ENCODE measurements at places on chromosomes 1 and 21. TPM values are rescaled to one million over a fixed set of nuclear protein-coding genes. Genes with fewer than 3 reads are reported as not detected.
A peak's percentile ranks its signal among the peaks of the same experiment; 100 is the strongest.

Gene MCOLN2
- total RNA-seq, result 19.9 TPM

Gene TMEM79
- total RNA-seq, result 12.8 TPM

Gene CASQ2
- total RNA-seq, result not detected

Gene CD5L
- total RNA-seq, result not detected

DNA sequence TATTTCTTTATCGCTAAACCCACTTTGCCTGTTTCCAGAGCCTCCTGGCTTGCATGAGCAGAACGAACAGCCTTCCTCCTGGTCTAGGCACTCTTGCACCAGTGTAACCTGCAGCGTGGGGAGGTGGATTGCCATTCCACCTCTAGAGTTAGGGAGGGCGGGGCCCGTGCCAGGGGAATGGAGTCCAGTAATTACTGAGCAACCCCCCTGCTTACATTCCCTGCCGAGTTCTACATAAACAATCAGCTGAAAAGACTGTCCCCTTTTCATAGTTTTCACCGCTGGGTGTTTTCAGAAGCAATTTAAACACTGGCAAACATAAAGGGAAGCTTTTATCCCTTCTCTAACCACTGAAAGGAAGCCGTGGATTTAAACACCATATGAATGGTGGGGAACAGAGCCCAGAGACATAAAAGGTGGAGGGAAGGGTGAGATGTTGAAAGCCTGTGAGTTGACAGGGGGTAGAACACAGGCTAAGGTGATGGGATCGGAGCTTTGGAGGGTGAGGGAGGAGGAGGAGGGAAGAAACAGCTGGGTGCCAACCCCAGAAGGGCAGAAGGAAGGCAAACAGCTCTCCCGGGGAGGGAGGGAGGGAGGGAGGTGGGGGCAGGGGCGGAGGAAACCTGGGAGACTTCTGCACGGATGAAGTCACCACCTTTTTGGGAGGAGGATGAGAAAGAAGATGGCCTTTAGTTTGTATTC, 68.0 kb upstream of the WDR26 start:
- no peaks in the 10 kb centered on the region for H3K27me3 ChIP-seq
- peak overlapping the region; percentile 32 for H3K27ac ChIP-seq
- H3K4me1 ChIP-seq, result peaks cover 47% of the 10 kb centered on the region
- no peaks in the 10 kb centered on the region for H3K36me3 ChIP-seq
- no peak overlapping the region for H3K4me3 ChIP-seq

DNA sequence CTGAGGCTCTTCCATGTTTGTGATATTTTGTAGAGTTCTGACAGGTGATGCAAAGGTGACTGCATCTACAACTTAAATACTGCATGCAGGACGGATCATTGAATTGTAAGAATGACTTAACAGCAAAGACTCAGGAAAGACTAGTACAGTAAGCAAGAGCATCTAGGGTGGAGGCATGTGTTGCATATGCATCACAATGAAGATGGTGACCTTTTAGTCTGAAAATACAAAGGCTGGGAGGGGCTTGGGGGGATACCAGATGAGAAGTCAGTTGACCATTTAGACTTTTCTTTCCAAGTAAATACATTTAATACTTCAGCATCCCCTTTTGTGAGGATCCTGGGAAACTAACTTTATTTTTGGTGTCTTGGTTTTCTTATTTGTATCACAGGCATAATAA, 145.5 kb downstream of the NUF2 start:
- H3K4me3 ChIP-seq, result no peak overlapping the region
- DNase-seq, result no peak
- H3K36me3 ChIP-seq, result no peaks in the 10 kb centered on the region
- H3K4me1 ChIP-seq, result no peaks in the 10 kb centered on the region

GRCh38 chr1:10969267-10969970, 43.0 kb upstream of the TARDBP start:
- no peak overlapping the region for H3K27ac ChIP-seq
- no peak overlapping the region for H3K4me3 ChIP-seq
- no peak for DNase-seq
- peaks cover 27% of the 10 kb centered on the region for H3K27me3 ChIP-seq
- H3K36me3 ChIP-seq, result no peaks in the 10 kb centered on the region

DNA sequence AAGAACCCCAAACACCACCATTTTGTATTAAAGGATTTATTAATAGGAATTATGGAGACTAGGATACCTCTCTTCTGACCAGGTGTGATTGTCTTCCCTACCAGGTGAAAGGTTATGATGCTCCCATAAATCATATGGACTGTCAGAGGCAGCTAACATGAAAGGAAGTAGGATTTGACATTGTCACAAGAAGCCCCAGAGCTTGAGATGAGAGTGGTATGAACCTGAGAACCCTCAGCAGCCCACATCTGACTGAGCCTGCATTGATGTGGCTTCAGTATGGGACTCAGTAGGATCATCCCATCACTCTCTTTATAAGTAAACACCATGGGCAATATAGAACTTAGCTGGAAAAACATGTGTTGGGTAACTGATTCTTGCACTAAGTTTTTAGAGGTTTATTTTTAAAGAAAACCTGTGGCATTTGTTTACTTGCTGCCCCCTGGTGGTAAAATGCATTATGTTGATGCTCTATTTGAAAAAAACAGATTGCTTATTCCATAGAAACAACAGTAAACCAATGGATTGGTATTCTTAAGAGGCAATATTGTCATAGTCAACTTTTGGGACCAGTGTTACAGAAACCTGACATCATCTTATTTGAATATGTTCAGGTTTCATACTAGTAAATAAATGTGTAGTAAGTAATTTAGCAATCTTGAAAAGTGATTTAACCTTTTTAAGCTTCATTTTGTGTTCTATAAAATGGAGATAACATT, 16.6 kb upstream of the CACYBP start:
- no peak overlapping the region for H3K4me3 ChIP-seq
- H3K27me3 ChIP-seq, result no peaks in the 10 kb centered on the region
- H3K4me1 ChIP-seq, result peaks cover 16% of the 10 kb centered on the region
- H3K36me3 ChIP-seq, result peaks cover 28% of the 10 kb centered on the region
- no peak for DNase-seq

DNA sequence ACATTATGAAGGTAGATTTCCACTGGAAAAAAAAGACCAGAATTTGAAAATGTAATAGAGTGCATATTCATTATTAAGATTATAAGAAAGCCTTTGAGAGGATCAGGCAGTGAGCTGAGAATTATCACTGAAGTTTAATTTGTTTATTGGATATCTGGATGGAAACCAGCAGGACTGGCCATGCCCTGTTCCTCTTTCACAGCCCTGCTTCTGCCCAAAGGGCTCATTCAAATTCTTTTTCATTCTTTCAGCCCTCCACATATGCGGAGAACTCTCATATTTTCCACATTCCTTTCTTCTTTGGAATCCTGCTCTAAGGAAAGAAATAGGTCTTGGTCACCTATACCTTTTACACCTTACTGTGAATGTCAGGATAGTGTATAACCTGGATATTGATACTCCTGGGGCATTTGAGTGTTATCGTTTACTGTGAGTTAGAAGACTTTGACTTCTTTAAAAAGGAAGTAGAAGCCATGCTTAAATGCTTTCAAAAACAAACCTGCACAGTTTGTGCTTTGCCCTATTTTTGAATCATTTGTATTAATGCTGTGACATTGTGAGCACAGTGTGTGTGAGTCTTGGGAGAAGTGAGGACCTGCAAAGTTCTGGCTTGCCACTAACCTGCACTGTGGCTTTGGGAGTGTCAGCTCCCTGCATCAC, 35.5 kb downstream of the ST6GALNAC3 start:
- DNase-seq, result no peak
- peaks cover 4% of the 10 kb centered on the region for H3K36me3 ChIP-seq
- H3K27ac ChIP-seq, result no peak overlapping the region

DNA sequence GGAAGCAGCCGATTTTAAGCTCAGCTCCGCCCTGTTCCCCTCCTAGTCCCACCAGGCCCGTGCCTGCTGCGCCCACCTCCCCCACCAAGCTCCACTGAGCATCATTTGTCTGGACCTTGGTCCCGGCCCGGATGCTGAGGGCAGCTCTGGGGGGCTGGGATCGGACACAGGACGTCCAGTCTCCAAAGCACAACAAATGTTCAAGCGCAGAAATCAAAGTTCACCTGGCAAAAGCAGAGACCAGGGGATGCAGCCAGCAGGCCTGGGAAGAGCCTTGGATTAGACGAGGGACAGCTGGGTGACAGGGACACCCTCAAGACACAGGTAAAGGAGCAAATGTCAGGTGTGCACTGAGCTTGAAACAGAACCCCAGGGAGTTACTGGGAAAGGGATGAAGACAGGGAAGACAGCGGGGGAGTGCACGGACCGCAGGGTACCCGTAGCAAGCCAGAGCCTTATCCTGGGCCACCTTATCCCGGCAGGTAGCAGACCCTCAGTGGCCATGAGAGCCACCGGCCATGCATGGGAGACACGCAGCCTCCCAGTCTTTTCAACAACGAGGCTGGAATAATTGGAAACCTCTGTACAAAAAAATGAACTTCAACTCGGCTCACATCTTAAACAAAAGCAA, 22.2 kb upstream of the TMEM52 start:
- no peak for DNase-seq
- no peak overlapping the region for H3K27ac ChIP-seq
- no peak overlapping the region for H3K4me3 ChIP-seq
- peaks cover 2% of the 10 kb centered on the region for H3K4me1 ChIP-seq

GRCh38 chr1:75785320-75785982, 605 bp upstream of the RABGGTB start:
- peak overlapping the region; percentile 96 for H3K27ac ChIP-seq
- DNase-seq, result no peak
- H3K4me3 ChIP-seq, result peak overlapping the region; percentile 99
- peaks cover 36% of the 10 kb centered on the region for H3K4me1 ChIP-seq
- H3K27me3 ChIP-seq, result peaks cover 8% of the 10 kb centered on the region

DNA sequence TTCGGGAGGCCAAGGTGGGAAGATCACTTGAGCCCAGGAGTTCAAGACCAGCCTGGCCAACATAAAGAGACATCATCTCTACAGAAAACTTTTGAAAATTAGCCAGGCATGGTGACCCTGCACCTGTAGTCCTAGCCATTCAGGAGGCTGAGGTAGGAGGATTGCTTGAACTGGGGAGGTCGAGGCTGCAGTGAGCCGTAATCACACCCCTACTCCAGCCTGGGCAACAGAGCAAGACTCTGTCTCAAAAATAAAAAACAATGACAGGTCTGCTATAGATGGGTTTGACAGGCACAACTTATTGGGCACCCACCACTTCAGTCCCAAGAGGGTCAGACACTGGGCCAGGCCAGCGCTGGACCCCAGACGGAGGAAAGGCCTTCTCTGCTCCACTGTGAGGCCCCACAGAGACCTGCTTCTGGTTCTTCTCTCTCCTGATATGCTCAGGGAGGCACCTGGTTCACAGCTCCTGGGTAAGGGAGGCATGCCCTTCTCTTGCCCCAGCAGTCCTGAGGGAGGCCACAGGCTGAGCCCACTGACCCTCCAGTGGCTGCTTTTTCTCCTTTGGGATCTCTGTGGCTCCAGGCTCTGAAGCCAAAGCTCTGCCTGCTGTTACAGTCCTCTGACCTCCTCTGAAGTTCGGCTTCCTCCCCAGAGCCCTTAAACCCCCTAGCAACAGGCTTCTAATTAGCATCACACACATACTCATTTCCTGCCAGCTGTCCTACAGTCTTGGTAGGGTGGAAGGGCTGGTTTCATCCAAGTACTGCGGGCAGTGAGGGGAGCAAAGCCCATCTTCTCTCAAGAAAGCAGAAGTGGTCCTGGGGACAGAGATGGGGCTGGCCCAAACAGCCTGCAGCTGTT, 14.4 kb downstream of the S100A16 start:
- H3K27ac ChIP-seq, result peak overlapping the region; percentile 88
- no peaks in the 10 kb centered on the region for H3K27me3 ChIP-seq
- peak; percentile 53 for DNase-seq
- H3K4me3 ChIP-seq, result peak overlapping the region; percentile 42
- peaks cover 20% of the 10 kb centered on the region for H3K4me1 ChIP-seq
- H3K36me3 ChIP-seq, result no peaks in the 10 kb centered on the region

DNA sequence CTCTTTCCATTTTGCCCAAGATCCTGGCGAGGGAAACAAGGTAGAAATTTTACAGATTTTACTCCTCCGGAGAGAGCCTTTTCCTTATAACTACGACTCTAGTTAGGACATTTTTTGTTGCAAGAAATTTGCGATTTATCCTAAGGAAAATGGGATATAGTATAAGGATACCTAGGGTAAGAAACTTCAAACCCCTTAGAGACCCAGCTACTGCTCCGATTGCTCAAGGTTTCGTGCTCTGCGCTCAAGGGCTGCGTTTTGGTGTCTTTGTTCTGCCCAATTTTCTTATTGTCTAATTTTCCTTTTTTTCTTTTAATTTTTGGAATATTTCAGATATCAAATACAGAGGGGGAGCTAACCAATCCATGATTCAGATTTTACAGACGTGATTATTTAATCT, 1.5 kb downstream of the TTC3 start:
- peaks cover 36% of the 10 kb centered on the region for H3K4me1 ChIP-seq
- H3K36me3 ChIP-seq, result peaks cover 13% of the 10 kb centered on the region
- peak overlapping the region; percentile 99 for H3K27ac ChIP-seq
- H3K4me3 ChIP-seq, result peak overlapping the region; percentile 94

DNA sequence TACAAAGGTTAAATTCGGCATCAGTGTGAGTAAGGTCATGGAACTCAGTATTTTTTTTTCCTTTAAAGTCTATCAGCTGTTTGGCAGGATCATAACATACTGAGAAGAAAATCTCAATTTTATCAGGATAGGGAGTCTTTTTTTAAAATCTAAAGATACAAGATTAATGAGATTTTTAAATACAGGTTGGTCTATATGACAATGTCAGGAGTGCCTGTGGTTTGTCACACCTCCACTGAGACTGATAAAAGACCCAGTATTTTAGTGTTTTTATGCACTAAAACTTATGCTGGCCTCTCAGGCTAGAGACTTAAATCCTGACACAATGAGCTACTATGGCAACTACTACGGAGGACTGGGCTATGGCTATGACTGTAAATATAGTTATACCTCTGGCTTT, at the start of gene KRTAP20-3:
TSS of gene KRTAP20-3 (plus strand) at position 301 of the 400 bp plus-strand sequence.
- no peaks in the 10 kb centered on the region for H3K27me3 ChIP-seq
- no peak within 1 kb of the TSS for H3K4me3 ChIP-seq
- H3K36me3 ChIP-seq, result no peaks in the 10 kb centered on the region
- DNase-seq, result no peak

- no peak overlapping the region for H3K4me3 ChIP-seq
- peaks cover 16% of the 10 kb centered on the region for H3K36me3 ChIP-seq
- H3K27me3 ChIP-seq, result no peaks in the 10 kb centered on the region
- peak overlapping the region; percentile 99 for H3K27ac ChIP-seq
- no peak for DNase-seq
- peaks cover 40% of the 10 kb centered on the region for H3K4me1 ChIP-seq
These were observed 1.6 kb upstream of the MX2 start for GRCh38 chr21:41360072-41360821.

DNA sequence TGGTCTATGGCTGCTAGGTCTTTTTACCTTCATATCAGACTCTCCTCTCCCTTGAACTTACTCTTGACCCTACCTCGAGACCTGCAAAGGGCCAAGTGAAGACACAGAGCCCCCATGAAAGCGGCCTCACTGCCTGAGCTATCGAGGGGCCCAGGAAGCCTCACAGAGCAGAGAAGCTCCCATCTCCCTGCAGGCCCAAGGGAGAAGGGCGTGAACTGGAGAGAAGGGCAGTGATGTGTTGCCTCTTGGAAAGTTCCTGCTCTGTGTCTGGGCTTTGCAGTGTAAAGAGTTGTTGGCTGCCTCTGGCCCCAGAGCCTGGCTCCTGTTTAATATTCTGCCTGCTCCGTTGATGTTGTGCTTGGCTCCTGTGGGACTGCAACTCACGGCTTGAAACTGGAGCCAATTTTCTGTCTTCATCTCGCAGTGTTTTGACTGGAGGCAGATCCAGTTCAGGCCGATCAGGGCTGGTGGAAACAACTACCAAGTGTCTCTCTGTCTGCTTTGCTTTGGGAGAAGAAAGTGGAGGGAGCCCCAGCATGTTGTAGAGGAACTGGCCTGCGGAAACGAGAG, 4.3 kb downstream of the SERTAD4 start:
- no peaks in the 10 kb centered on the region for H3K36me3 ChIP-seq
- H3K4me1 ChIP-seq, result no peaks in the 10 kb centered on the region
- no peak overlapping the region for H3K27ac ChIP-seq
- H3K4me3 ChIP-seq, result no peak overlapping the region

- H3K36me3 ChIP-seq, result peaks cover 31% of the 10 kb centered on the region
- H3K4me3 ChIP-seq, result no peak overlapping the region
- peaks cover 7% of the 10 kb centered on the region for H3K4me1 ChIP-seq
- H3K27ac ChIP-seq, result no peak overlapping the region
- H3K27me3 ChIP-seq, result no peaks in the 10 kb centered on the region
These were observed 8.0 kb downstream of the MRPS14 start for GRCh38 chr1:175015243-175015642.
